Parietal lobe (tissue), 2 donors: ENCODE measurements at places on chromosomes 7 and 10. TPM values are rescaled to one million over a fixed set of nuclear protein-coding genes. Genes with fewer than 3 reads are reported as not detected.

Gene WDFY4
- 0.94 TPM for total RNA-seq

Gene FOXP2
- 36.0 TPM for total RNA-seq

Gene PGAM2
- 2.5 TPM for total RNA-seq

Gene ADAM8
- total RNA-seq, result 2.8 TPM

Gene RBM20
- 2.5 TPM for total RNA-seq

Gene UROS
- total RNA-seq, result 51.3 TPM
